ENCODE measurements at places on chromosomes 7 and 10.
A peak's percentile ranks its signal among the peaks of the same experiment; 100 is the strongest.

DNA sequence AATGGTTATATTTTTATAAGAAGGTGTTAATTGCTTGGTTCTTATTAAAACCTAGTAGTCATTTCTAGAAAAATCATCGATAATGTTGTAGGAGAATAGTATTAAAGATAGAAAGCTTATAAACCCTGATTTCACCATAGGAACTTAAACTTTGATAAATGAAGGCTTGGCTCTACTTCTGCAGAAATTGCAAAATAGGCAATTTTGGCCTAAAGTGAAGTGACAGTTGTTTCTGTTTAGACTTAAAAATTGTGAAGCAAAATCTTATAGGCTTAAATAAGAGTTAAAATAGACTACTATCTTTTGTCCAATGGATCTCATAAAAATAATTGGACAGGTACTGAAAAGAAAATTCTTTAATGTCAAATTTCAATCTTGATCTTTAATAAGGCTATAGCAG, 321.6 kb upstream of the FZD8 start:
- DNase-seq, result no peak

GRCh38 chr7:20783700-20784387, 2.8 kb downstream of the SP8 start:
- DNase-seq, result no peak

- DNase-seq, result peak; percentile 13
These were observed 664.8 kb upstream of the SEMA3D start for GRCh38 chr7:85851571-85852193.

- no peak for DNase-seq
These were observed 400.6 kb upstream of the VSTM2A start for GRCh38 chr7:54141576-54141975.

DNA sequence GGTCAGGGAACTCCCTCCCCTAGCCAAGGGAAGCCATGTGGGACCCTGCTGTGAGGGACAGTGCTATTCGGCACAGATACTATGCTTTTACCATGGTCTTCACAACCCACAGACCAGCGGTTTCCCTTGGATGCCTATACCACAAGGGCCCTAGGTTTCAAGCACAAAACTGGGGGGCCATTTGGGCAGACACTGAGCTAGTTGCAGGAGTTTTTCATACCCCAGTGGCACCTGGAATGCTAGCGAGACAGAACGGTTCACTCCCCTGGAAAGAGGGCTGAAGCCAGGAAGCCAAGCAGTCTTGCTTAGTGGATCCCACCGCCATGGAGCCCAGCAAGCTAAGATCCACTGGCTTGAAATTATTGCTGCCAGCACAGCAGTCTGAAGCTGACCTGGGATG, 156.8 kb downstream of the THSD7A start:
- no peak for DNase-seq

GRCh38 chr7:91098566-91098965, 165.7 kb upstream of the FZD1 start:
- DNase-seq, result no peak

- no peak for DNase-seq
These were observed 38.5 kb downstream of the FAM149B1 start for GRCh38 chr10:73206385-73206784.

- no peak for DNase-seq
These were observed 92.5 kb downstream of the NT5C2 start for GRCh38 chr10:103100620-103101019.
